ENCODE measurements at places on chromosomes 2 and 18. TPM values are rescaled to one million over a fixed set of nuclear protein-coding genes. Genes with fewer than 3 reads are reported as not detected.

DNA sequence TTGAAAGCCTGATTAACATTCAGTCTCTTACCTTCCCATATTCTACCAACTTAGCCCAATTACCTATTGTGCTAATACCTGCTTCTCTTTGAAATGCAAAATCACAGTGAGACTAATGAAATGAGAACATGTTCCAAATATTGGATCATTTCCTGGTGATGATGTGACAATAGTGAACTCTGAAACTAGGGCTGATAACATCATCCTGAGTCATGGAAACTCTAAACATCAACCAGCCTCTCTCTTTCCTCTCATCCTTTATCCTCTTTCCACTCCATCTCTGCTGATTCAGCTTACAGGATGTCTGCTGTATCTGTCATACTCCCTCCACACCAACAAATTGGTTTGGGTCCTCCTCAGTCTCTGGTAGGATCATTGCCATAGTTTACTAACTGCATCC, 98.8 kb upstream of the NCKAP5 start:
- no peak for DNase-seq

GRCh38 chr2:151765760-151766410, 31.6 kb upstream of the NEB start:
- peak; percentile 14 for DNase-seq

DNA sequence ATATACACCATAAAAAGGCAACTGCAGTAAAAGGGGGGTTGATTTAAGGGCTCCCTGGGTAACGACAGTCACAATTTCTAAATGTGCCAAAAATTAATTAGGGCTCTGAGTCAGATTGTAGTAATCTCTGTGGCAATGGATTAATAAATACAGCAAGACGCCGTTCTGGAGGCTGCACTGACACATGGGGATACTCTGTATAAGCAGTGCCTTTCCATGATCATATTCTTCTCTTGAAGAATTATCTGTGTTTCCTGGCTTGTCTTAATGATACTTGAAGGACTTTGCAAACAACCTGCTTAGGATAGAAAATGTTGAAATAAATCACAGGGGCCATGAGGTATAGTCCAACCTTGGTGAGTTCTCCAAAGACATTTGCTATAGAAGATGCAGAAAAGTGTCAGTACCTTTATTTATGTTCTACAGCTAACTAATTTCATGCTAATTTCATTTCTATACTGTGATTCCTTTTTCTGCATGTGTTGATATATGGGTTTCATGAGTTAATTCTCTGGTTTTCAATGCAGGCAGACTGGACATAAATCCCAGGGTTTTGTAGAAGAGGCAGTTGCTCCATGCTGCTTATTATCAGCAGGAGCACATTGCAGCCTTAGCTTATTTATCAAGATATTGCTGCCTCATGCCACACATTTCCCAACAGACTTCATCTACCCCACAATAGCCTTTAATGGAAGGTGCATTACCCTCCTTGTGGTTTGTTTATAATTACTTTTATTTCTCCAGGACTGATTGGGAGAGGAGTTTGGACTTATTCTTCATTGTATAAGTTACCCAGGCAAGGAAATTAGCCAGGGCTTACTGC, 54.8 kb downstream of the HNMT start:
- DNase-seq: no peak

Gene HAAO
- 6.0 TPM for total RNA-seq

Gene EPHA4
- total RNA-seq: 62.0 TPM

Data from endothelial cell (in vitro differentiated cells).